ENCODE measurements at places on chromosomes 3 and 15.
A peak's percentile ranks its signal among the peaks of the same experiment; 100 is the strongest.

GRCh38 chr15:40257656-40258450, 19.0 kb downstream of the PAK6 start:
- no peak for DNase-seq

- DNase-seq = no peak
Observed at GRCh38 chr3:141729240-141729639, 8.9 kb upstream of the RNF7 start.

GRCh38 chr3:21893242-21893641, 142.2 kb upstream of the ZNF385D start:
- DNase-seq = no peak

DNA sequence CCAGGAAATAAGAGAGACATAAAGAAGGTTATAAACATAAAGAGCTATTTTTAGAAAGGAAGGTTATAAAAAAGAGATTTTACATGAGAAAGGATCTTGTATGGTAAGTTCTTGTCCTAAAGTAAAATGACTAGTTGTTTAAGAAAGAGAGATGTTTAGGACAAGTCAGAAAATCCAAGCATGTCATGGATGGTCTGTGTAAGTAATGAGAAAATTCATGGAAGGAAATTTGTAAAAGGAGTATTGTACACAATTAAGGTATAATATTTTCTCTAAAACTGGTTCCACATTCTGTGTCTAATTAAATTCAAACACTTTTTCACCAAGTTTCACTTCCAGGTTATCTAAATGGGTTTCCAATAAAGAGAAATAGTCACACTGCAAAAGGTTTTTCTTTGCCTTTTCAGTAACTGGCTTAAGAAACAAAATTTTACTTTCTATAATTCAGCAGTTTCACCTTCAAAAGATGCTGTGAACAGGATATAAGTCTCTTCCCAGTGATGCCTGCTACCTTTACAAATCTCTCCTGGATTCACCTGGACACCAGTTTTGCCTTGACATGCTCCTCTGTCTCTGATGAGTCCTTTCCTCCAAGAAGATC, 455.7 kb downstream of the ZIC1 start:
- no peak for DNase-seq

DNA sequence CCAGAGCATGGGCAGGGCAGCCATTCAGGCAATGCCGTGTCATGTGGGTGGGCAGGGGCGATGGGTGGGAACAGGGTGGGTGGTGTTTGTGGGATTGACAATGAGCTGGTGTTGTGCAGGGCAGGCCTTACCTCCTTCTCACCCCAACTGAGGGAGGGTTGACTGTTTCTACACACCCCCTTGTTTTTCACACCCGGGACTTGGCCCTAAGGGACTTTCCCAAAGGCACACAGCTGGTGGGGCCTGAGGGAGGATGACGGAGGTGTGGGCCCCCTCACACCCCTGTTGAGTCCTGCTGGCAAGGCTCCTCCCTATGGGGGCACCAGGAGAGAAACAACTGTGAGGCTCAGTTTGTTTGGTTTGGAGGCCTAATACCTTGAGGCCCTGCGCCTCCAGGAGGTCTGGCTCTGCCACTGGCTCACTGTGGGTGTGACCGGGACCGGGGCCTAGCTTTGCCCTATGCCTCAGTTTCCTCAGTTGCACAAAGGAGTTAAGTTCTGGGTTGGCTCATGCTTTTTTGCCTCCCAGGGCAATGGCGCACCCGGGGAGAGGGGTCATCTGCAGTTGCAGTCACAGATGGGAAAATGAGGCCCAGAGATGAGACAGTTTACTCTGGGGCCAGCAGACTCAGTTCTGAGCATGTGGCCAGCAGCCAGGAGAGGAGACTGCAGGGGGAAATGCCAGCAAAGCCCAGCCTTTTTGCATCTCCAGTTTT, 5.1 kb upstream of the DNAH1 start:
- peak; percentile 14 for DNase-seq

GRCh38 chr3:156627946-156628569, 46.3 kb upstream of the TIPARP start:
- no peak for DNase-seq
